T-helper 2 cell treated with Interferon-gamma antibody and Interleukin-4, amounts not matched to agents 100 ng/mL and 5 ng/mL, for 36 hours (primary cell): ENCODE measurements at places on chromosomes 3 and 15. TPM values are rescaled to one million over a fixed set of nuclear protein-coding genes. Genes with fewer than 3 reads are reported as not detected.

The VGLL3 gene
- total RNA-seq, result not detected in 2 replicates

The PLSCR5 gene
- total RNA-seq, result not detected in 2 replicates

The DPPA4 gene
- not detected in 2 replicates for total RNA-seq

The ZIC1 gene
- total RNA-seq, result not detected in 2 replicates

The RETNLB gene
- not detected in 2 replicates for total RNA-seq

The ERICH6 gene
- not detected in 2 replicates for total RNA-seq

The CSNK1G1 gene
- 29.6 and 30.0 TPM in 2 replicates for total RNA-seq

The SLC9A9 gene
- 13.4 and 15.8 TPM in 2 replicates for total RNA-seq

The ALPK3 gene
- 0.30 and 0.80 TPM in 2 replicates for total RNA-seq
